ENCODE measurements at places on chromosomes 13 and 19.

DNA sequence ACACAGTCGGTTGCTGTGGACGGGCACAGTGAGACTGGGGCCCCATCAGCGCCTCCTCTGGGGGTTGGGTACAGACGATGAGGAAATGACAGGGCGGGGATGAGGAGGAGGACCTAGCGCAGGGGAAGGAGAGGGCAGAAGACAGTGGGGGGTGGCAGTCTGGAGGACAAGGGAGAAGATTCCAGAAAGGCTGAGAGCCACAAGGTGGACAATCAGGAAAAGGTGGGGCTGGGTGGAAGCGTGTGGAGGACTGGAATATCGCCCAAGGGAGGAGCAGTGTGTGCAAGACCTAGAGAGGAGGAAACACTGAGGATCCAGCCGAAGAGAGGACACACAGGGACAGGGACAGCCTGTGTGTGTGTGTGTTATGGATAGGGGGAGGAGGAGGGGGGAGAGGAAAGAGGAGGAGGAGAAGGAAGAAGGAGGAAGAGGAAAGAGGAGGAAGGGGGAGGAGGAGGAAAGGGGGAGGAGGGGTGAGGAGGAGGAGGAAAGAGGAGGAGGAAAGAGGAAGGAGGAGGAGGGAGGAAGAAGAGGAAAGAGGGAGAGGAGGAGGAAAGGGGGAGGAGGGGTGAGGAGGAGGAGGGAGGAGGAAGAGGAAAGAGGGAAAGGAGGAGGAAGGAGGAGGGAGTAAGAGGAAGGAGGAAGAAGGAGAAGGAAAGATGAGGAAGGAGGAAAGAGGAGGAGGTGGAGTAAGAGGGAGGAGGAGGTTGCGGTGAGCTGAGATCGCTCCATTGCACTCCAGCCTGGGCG is 15.8 kb upstream of the GARIN5A start:
- peak; percentile 27 for DNase-seq

- DNase-seq = peak; percentile 75
Observed at GRCh38 chr13:21330126-21330861, 128.8 kb downstream of the ZDHHC20 start.

- DNase-seq = no peak
Observed at GRCh38 chr19:42246143-42246921, 3.9 kb upstream of the GSK3A start.

- no peak for DNase-seq
Observed at GRCh38 chr19:43438291-43439031, 23.8 kb downstream of the TEX101 start.

GRCh38 chr13:29459813-29460355 is 135.6 kb downstream of the SLC7A1 start:
- no peak for DNase-seq

- DNase-seq = no peak
Observed at GRCh38 chr19:43743059-43743458, 11.7 kb downstream of the SMG9 start.

DNA sequence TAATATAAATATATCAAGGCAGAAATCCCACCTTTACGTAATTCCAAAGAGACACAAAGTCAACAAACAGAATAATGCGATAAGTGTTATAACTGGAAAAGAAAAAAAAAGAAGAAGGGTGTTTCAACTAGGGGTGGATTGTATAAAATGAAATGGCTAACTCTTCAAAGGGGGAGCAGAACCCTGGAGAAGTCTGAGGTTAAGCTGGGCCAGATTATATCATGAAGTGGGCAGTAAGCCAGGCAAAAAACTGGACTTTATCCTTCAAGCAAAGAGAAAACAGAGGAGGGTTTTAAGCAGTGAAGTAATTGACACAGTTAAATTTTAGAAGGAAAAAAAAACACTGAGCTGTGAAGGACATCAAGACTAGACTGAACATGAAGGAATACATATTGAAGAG is 41.9 kb downstream of the TBC1D4 start:
- no peak for DNase-seq

DNA sequence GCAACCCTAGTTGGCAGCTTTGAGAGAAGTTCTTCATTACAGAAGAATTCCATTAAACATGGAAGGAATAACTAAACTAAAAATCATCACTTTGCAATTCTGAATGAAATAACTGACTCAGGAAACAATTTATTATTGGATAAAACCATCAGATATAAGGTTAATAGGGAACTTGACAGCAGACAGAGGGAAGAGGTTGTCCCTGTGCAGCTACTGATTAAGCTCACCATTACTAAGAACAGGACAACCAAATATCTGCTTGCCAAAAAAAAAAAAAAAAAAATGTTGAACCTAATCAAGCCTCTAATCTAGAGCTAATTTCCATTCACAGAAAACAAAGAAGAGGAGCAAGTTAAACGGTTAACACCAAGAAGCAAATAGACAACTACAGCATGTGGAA is 12.8 kb downstream of the N4BP2L2 start:
- DNase-seq = no peak

DNA sequence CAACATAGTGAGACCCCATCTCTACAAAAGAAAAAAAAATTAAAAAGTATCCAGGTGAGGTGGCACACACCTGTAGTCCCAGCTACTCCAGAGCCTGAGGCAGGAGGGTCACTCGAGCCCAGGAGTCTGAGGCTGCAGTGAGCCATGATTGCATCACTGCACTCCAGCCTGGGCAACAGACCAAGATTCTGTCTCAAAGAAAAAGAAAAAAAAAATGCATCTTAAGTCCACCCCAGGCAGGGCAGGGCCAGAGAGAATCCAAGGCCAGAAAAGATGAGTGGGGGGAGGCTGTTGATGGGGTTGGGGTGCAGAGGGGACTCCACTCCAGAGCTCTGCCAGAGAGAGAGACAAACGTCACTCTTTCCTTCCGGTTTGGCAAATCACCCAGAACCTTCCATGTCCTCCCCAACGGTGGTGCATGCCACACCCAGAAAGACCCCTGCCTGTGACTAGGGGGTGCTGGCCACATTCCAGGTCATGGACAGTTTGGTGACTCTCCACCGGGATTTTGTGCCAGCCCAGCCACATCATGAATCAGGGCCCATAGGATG is 431 bp downstream of the FUT3 start:
- DNase-seq = no peak

DNA sequence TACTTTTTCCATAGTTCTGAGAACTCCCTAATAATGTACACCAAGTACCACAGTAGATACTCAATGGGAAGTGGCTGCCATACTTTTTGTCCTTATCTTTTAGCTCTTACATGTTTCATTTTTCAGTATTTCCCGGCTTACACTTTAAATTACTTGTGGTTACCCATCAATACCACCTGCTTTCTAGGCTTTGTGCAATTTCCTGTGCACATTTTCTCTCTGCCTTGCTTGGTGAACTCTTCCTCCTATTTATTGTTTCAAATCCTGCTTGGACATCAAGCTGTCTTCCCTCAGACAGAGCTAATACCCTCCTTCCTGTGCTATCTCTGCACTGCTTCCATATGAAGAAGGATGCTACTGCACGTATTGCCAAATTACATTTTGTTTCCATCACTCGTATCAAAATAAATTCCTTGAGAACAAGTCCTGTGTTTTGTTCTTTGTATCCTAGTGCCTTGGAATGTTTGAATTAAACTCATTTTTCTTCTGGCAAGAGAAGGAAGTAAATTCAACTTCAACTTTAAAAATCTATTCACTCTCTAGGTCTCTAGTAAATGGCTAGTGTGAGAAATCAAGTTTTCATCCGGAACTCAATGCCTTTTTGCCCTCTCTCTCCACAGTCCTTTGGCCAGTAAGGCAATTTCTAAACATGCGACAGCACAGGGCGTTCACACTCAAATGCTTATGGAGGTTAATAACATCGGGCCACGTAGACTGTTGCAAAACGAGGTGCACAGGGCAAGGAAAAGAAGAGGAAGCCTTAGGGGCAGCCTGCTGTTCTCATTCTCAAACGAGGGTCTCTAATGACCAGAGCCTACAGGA is 5.6 kb downstream of the ZAR1L start:
- no peak for DNase-seq

DNA sequence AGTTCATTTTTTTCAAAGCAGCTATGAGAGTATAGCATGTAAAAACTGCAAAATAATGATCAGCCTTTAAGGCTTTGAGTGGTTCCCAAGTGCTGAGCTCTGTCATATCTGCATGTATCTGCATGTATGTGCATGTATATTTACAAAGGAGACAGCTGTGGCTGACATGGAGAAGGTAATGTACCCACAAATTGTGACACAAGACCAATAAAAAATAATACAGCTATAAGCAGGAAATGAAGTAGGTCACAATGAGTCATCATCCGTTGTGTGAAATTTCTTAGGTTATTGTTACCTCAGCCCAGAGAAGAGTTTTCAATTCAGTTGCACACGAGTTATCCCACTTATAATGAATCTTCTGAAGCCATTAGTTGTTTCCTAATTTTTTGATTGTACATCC is 60.9 kb upstream of the MED4 start:
- DNase-seq = peak; percentile 89

GRCh38 chr19:6358003-6358402 is 3.3 kb upstream of the CLPP start:
- no peak for DNase-seq

DNA sequence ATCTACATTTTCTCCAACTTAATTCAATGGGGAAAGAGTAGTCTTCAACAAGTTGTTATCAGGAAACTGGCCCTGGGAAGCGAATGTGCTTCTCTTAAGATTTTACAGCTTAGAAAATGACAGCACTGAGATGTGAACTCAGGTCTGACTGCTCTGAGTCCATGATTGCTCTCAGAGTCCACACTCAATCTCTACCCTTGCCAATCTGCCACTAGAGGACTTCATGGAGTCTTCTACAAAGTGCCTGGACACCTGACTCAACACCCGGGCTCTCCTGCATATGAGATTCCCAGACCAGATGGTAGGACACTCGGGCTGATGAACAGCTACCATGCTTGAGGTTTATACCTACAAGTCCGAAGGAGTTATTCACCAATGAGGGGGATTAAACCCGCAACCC is 74.8 kb downstream of the ABCC4 start:
- DNase-seq = no peak

- peak; percentile 20 for DNase-seq
Observed at GRCh38 chr19:51272183-51272810, 21.4 kb downstream of the SIGLECL1 start.

- no peak for DNase-seq
Observed at GRCh38 chr13:113126265-113127150, 3.9 kb downstream of the F10 start.

GRCh38 chr13:46267166-46267565 is 55.4 kb downstream of the LRRC63 start:
- DNase-seq = no peak

GRCh38 chr13:68588623-68589022 is 1358.5 kb upstream of the PCDH9 start:
- DNase-seq = no peak

- no peak for DNase-seq
Observed at GRCh38 chr19:6070720-6071485, 39.4 kb downstream of the RFX2 start.

DNA sequence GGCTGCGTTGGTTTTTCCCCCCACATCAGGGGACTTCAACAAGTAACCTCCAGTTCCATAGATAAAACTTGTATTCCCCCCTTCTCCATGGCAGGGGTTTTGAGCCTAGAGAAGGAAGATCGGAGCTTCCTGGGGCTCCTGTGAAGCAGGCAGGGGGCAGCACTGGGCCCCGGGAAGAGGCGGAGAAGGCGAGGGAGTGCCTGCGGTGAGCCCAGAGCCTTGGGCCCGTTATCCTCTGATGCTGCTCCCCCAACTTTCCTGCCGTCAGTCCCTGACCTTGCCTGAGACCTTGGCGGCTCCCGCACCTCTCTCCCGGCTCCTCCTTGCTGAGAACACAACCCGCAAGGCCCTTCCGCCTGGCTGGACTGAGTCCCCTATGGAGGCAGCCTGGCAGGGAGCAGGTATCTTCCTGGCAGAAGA is 2.5 kb downstream of the LIPE start:
- DNase-seq = no peak

GRCh38 chr19:48379058-48379457 is 12.3 kb downstream of the KDELR1 start:
- DNase-seq = no peak

- DNase-seq = no peak
Observed at GRCh38 chr13:81874253-81874652, 1533.3 kb upstream of the SPRY2 start.

DNA sequence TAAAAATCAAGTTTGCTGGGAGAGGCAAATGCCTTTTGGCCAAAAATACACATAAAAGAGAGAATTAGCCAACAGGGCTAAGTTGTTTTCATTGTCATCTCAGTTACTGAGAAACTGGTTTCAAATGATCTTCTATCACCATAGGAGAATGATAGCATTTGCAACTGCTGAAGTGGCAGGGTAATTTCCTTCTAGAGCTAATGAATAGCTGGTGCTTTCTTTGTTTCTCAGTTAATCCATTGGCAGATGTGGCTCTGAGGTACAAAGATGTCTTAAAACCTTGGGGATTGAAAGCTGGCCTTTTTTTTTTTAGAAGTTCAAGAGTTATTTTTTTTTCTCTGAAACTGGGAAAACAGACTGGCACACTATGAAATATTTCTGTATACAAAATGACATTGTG is 332.7 kb upstream of the KLF12 start:
- DNase-seq = no peak

GRCh38 chr19:45464274-45464673 is 3.5 kb upstream of the FOSB start:
- no peak for DNase-seq

GRCh38 chr19:46714444-46715106 is 2.3 kb downstream of the PRKD2 start:
- DNase-seq = no peak

GRCh38 chr13:52785739-52786138 is 46.1 kb upstream of the CNMD start:
- DNase-seq = no peak

DNA sequence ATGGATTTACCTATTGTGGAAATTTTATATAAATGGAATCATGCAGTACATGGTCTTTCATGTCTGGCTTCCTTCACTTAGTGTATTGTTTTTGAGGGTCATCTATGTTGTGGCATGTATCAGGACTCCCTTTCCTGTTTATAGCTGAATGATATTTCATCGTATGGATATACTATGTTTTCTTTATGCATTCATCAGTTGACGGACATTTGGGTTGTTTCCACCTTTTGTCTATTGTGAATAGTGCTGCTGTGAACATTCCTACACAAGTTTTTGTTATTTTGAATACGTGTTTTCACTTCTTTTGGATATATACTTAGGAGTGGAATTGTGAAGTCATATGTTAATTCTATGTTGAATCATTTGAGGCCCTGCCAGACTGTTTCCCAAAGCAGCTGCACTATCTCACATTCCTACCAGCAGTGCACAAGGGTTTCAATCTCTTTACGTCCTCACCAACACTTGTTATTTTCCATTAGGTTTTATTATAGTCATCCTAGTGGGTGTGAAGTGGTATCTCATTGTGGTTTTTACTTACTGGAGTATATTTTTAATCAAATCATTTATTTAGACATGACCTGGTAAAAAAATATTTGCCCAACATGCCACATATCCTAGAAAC is 262.7 kb downstream of the DLEU7 start:
- DNase-seq = no peak

DNA sequence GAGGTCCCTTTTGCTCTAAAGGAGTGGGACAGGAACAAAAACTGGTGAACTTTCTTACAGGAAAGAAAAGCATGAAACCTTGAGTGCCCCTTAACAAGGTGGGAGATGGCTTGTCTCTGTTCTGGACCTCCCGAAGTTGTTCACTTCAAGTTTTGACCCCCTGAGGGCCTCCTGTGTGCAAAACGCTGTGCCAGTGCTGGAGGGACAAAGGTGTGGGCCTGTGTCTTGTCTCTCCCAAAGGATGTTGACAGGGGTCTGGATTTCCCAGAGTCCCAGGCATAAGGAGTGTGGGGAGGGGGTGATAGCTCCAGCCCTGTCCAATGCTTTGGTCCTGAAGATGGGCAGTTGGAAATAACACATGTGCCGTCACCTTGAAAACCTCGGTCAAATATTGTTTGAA is 6.5 kb downstream of the ZNF536 start:
- DNase-seq = no peak

- no peak for DNase-seq
Observed at GRCh38 chr13:25051065-25051464, 44.9 kb upstream of the PABPC3 start.

Measured in CD4-positive, CD25-positive, alpha-beta regulatory T cell (primary cell).